ENCODE measurements at places on chromosomes 7 and 10.

DNA sequence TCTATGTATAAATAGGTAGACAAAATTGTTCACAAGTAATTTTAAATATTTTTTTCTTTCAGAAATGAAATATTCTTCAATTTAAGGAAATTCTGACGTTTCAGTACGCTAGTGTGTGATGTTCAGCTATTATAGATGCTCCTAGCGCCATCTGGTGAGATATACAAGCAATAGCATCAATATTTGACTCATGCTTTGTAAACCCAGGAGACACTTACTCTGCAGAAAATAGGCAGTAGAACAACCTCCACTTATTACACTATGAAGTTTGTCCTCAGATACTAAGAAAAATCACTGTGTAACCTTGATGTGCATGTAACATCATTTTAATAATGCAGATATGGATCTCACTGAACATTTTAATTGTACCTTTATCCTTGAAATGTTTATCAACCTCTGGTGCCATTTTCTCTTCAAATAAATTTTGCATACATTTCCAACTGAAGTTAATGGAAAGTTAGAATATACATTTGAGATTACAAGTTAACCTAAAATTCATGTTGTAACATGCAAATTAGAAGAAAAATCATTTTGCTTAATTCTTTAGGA lies 151.5 kb upstream of the FAM3C start:
- peak; percentile 74 for DNase-seq

DNA sequence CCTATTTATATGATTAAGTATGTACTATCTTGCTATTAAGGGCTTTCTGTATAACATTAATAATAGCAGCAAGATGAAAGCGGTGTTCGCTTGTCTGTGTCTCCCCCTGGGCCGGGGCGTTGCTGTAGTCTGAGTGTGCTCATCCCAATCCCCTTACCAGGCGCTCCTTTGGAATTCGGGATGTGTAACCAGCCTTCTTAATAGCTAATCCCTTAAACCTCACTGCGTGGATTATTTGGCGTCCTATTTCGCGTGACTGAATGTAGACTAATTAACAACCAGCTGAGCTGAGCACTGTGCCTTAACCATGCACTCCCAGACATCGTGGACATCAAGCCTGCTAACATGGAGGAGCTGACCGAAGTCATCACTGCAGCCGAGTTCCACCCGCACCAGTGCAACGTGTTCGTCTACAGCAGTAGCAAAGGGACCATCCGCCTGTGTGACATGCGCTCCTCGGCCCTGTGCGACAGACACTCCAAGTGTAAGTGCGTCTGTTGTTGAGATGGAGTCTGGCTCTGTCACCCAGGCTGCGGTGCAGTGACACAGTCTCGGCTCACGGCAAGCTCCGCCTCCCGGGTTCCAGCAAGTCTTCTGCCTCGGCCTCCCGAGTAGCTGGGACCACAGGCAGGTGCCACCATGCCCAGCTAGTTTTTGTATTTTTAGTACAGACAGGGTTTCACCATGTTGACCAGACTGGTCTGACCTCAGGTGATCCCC lies 36.6 kb downstream of the BNIP3 start:
- no peak for DNase-seq

DNA sequence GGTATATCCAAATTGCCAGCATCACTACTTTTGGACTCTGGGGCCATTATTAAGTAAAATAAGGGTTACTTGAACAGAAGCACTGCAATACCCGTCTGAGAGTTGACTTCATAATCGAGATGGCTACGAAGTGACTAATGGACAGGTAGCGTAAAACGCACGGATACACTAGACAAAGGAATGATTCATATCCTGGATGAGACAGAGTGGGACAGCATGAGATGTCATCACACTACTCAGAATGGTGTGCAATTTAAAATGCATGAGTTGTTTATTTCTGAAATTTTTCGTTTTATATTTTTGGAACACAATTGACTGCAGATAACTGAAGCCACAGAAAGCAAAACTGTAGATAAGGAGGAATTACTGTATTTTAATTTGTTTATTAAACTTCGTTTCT lies 421.5 kb upstream of the LRGUK start:
- DNase-seq: peak; percentile 78

DNA sequence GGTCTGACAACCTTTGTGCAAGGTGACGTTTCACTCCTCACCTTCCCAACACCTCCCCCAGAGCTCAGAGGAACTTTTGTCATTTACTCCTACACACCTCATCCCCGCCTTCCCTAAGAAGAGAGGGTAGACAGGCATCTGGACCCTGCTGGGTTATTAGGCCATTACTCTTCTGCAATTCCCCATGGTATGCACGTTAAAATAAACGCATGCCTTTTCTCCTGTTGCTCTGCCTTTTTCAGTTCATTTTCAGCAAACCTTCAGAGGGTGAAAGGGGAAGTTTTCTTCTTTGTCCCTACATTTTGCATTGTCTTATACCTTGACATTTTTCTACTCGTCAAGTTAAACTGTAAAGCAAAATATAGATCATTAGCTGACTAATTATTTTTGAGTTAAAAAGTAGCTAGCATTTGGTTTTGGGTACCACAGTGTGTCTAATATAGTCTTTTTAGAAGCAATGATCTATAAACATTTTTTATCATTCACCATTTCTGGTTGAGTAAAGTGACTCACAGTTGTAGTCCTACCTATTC lies 10.5 kb upstream of the EDRF1 start:
- DNase-seq: no peak

- peak; percentile 93 for DNase-seq
Measured at GRCh38 chr10:91672021-91672608, 39.2 kb upstream of the PPP1R3C start.

DNA sequence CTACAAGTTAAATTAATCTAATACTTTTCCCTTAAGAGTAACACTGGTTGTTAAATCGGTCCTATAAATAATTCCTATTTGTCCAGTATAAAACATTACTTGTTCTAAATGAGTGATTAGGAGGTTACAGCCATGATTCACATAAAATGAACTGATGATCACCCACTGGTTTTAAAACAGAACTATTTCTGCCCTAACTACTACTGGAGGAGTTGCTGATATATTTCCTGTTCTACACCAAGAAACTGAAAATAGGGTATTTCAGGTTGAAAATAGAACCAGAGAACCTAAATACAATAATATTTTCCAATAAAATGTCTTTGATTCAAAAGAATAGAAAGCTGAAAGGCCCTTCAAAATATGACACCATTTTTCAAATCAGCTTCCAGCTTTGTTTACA lies 30.9 kb downstream of the DNAJC1 start:
- DNase-seq: no peak

GRCh38 chr7:151542606-151543130 lies 23.0 kb upstream of the RHEB start:
- DNase-seq: no peak

GRCh38 chr7:133646472-133647315 lies 393.8 kb downstream of the EXOC4 start:
- no peak for DNase-seq

DNA sequence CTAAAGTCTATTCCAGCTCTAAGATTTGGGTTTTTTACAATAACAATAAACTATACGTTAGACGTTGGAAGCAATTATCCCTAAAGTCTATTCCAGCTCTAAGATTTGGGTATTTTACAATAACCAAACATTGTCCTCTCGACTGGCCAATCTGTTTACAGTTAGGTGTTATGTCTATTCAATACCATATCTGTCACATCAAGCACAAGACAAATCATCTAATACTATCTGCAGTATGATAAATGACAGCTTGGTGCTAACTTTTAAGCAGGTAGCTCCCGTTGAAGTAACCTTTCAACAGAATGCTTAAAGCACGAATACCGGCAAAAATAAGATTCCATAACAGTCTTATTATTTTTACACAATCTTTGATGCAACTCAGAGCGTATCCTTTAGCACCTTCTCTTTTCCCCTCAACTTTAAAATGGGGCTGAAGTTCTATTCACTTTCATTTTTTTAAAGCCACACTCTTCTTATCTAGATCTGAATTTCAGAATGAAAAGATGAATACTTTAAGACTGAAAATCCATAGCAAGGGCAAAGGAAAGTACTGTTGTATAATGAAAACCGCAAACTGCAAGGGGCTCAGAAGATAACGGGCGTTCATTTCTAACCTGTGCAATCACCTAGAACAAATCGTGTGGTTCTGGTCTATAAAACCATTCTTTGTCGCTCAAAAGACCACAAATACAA lies 925 bp downstream of the H2AZ2 start:
- DNase-seq: no peak

DNA sequence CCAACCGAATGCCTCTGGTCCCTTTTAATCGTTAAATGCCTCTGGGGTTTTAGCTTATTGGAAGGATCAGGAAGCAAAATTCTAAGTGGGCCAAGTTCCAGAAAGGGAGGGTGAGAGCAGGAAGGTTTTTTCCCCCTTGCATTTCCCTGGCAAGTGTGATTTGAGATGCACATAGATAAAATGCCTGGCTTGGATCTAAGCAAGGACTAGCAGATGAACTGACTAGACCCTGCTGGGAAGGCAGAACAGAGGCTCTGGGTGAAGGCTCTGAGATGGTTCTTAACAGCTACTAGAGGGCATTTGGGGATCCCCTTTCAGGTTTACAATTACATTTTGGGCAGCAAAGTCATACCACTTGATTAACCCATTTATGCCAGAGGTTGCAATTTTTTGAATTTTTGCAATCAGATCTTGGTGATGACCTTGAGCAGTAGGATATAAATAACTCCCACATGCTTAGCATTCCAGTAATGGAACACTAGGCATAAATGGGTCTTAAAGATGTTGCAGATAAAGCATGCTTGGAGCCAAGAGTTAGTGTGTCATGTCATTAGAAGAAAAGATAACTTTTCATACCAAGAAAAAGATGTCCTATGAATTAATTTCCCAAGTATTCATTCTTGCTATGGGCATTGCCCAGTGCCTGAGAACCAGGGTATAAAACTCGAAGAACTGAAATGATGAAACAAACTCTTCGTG lies 205.9 kb downstream of the SEC23IP start:
- DNase-seq: peak; percentile 67

DNA sequence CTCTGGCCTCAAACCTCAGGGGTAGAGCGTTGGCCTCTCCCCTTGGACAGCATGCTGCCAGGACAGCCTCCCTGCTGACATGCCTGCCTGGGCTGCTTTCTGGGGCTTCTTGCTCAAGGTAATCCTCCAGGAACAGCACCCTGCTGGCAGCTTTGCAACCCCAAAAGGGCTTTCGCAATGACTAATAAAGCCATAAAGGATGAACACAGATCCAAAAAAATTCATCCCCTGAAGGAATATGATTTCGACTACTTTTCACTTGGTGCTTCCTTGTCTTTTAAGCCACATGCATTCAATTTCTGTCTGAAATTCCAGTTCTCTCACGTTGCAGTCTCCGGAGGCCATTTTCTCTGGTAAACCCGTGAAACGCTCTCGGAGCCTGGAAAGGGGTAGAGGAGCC lies 15.1 kb upstream of the SH3PXD2A start:
- DNase-seq: peak; percentile 89

- peak; percentile 94 for DNase-seq
Measured at GRCh38 chr7:46486256-46487206, 565.5 kb upstream of the IGFBP3 start.

GRCh38 chr7:1511444-1512422 lies 7.5 kb upstream of the INTS1 start:
- DNase-seq: no peak

DNA sequence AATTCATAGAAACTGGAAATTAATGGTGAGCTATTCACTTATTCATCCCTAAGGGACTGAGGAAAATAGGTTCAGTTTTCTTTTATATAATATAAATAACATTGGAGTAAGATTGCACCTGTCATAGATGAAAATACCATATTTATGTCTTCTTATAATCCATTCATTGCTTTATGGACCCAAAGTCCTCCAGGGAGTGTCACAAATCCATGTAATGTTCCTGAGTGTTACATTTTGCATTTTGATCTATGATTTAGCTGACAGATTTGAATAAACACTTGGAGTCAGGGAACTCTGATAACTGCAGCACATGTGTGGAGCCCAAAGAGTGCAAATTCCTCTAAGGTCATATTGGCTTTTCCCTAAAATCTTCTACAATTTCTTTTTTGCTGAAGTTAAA lies 484.3 kb downstream of the MDFIC start:
- no peak for DNase-seq

- DNase-seq: no peak
Measured at GRCh38 chr7:55774327-55775050, 88.1 kb downstream of the SEPTIN14 start.

GRCh38 chr10:97408496-97408992 lies 7.4 kb upstream of the RRP12 start:
- DNase-seq: no peak

All from EH (cell line).